ENCODE measurements at places on chromosomes 5 and 9. TPM values are rescaled to one million over a fixed set of nuclear protein-coding genes. Genes with fewer than 3 reads are reported as not detected.

DNA sequence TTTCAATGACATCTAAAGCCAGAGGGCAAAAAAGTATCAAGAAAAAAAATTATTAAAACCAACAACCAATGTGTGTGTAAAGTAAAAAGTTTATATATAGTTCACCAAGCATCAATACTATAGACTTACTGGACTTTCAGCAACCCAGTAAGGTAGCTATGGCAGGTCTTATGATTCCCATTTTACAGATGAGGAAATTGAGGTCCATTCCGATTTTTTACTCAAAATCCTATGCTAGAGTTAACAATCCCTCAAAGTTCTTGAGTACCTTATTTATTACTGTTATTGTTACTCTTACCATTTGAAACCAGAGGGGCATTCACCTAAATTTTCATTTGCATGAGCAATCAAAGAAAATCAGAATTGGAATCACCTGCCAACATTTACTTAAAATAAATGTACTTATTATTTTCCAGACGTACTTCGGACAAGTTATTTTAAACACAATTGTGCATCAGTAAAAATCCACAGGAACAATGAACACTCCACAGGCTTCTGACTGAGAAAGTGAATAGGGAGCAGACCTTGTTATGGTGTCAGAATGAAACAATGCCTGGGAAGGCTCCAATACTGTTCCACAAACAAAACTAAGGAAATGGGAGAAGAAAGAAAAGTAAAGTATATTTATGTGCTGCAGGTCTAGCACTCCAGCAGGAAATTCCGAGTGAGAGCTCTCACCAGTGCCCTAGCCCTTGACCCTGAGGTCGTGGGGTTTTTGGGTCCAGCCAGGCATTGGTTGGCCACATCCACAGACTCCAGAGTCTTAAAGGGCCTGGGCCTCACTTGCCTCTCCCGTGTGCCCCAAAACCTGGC lies 229.9 kb downstream of the PIK3R1 start:
- H3K36me3 ChIP-seq = no peaks in the 10 kb centered on the region
- peaks cover 21% of the 10 kb centered on the region for H3K4me1 ChIP-seq
- no peak overlapping the region for H3K4me3 ChIP-seq
- H3K27me3 ChIP-seq = peaks cover under 1% of the 10 kb centered on the region
- no peak overlapping the region for H3K27ac ChIP-seq

- H3K4me3 ChIP-seq = no peak overlapping the region
- no peak overlapping the region for H3K27ac ChIP-seq
- DNase-seq = no peak
- no peaks in the 10 kb centered on the region for H3K4me1 ChIP-seq
- no peaks in the 10 kb centered on the region for H3K27me3 ChIP-seq
Measured at GRCh38 chr9:61674465-61674864, 484.6 kb downstream of the SPATA31A7 start.

DNA sequence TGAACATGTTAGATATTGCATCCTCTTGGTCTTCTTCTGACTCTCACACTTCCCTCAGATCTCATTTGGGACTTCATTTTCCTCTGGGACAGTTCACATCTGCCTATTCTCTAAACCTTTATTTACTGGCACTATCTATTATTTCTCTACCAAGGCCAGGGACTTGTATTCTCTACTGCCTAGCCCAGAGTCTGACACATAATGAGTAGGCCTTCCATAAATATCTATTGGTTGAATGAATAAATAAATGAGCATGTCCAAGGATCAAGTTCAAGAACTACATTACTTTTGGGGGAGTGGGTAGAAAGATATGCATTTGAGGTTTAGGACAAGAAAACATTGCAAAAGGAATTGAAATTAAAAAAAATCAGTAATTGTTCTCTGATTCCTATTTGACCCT lies 250.3 kb downstream of the TRIM32 start:
- no peaks in the 10 kb centered on the region for H3K4me1 ChIP-seq
- no peak overlapping the region for H3K4me3 ChIP-seq
- H3K36me3 ChIP-seq = no peaks in the 10 kb centered on the region

DNA sequence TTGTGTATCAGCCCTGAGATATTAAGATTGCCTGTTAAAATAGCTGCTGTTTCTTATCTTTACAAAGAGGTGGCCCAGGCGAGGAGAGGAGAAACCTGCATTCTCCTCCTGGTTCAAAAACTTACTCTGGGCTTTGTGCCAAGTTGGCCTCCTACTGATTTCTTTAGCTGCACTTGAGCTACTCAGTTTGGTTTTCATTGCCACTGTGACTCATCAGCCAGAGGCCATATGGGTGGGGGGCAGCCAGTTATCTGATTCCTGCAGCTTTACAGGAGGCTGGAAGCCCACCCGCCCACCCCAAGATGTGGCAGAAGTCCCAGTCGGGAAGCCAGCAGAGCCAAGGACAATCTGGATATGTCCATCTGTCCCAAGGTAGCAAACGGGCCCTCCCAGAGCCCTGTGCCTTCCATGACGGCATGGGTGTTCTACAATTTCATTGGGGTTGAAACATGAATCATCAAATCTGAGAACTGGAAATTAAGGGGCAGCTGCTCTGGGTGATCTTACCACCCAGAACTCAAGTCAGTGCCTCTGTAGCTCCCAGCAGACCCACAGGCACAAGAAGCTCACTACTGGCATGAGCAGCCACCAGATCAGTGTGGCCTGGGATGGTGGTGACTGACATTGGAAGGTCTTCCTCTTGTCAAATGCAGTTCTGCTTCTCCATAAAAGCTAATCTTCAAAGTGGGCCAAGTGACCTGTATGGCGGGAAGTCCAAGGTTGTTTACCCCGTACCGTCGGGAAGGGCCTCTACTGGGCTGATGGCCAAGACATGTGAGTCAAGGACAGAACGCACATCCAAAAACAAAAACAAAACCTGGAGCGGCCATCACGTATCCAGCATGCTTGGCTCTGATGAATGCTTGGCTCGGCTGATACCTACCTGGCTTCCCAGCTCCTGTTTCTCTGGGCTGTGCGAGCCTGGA lies 15.6 kb downstream of the FCN2 start:
- no peaks in the 10 kb centered on the region for H3K27me3 ChIP-seq
- no peaks in the 10 kb centered on the region for H3K36me3 ChIP-seq
- H3K4me1 ChIP-seq = no peaks in the 10 kb centered on the region
- H3K27ac ChIP-seq = no peak overlapping the region
- H3K4me3 ChIP-seq = no peak overlapping the region
- DNase-seq = no peak

DNA sequence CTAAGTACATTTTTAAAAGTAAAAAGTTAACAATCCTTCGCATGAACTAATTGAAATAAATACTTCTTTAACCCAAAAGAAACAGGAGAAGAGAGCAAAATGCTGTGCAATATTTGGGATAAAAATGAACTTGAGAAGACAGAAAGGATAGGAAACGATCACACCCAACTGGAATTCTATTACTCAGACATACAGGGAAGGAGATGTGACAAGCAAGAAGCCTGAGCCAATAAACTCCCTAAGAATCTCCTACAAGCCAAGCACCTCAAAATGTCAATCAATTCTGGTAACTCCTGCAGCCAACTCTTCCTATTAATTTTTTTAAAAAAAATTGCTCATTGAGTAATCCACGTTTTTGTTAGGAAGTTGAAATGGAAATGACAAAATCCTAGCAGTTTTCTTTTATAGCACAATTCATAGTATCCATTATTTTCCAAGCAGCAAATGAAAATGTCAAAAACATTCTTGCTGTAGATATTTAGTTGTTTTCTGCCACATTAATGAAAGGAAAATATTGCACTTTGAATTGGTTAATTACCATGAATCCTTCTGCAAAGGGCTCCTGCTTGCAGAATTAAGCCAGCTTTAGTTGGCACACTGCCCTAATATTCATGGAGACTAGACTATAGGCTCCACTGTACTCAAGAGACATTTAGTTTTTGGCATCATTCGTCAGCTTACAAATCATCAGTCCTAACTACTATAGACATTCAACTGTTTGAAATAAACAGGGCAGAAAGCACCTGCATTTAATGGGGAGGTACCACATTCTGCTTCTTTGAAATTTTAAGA lies 89.0 kb downstream of the RFX3 start:
- H3K4me3 ChIP-seq = no peak overlapping the region
- H3K27ac ChIP-seq = no peak overlapping the region
- H3K27me3 ChIP-seq = no peaks in the 10 kb centered on the region
- no peak for DNase-seq

- H3K4me3 ChIP-seq = no peak overlapping the region
- no peak overlapping the region for H3K27ac ChIP-seq
- no peak for DNase-seq
- H3K27me3 ChIP-seq = no peaks in the 10 kb centered on the region
- no peaks in the 10 kb centered on the region for H3K36me3 ChIP-seq
Measured at GRCh38 chr5:119404033-119404432, 48.2 kb downstream of the TNFAIP8 start.

The CCDC171 gene
- total RNA-seq = 1.3 TPM

The FOXD4L3 gene
- total RNA-seq = not detected

The MRPL36 gene
- 41.5 TPM for total RNA-seq

The IL3 gene
- 0.40 TPM for total RNA-seq

The CDH6 gene
- not detected for total RNA-seq

The ATP6V0E1 gene
- total RNA-seq = 192 TPM

Data from activated CD4-positive, alpha-beta T cell treated with anti-CD3 and anti-CD28 coated beads, Interleukin-2, amount 10 ng/mL, durations not matched to agents 7 days and 5 days (primary cell).